ENCODE measurements at places on chromosomes 3 and 15.
A peak's percentile ranks its signal among the peaks of the same experiment; 100 is the strongest.

- DNase-seq, result no peak
Measured at GRCh38 chr3:105580296-105580965, 213.7 kb downstream of the ALCAM start.

DNA sequence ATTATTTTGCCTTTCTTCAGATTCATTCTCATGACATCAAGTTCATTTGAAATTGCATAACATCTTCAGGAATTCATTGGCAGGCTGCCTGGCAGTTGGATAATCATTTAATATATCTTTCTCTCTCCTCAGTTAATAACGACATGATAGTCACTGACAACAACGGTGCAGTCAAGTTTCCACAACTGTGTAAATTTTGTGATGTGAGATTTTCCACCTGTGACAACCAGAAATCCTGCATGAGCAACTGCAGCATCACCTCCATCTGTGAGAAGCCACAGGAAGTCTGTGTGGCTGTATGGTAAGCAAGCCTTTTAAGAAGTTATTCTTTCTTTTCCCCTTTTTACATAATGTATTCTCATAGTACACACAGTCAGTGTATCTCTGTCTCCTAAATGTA lies 38.2 kb downstream of the TGFBR2 start:
- DNase-seq, result peak; percentile 36

- no peak for DNase-seq
Measured at GRCh38 chr3:184426691-184427141, 46.9 kb downstream of the CHRD start.

DNA sequence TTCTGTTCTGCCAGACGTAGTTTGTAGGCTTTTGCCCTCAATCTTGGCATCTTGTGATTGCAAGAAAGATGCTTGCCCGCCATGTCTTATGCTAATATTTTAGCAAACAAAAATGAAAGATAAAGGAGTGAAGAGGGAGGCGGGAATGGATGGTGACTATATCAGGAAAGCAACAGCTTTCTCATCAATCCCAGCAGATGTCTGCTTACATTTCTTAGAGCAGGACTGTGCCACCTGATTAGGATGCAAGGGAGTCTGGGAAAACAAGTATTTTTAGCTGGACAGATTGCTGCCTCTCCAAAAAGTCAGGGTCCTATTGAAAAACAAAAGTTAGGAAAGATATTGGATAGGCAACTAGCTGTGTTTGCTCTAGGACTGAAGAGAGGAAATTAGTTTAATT lies 34.6 kb upstream of the DPH6 start:
- no peak for DNase-seq

GRCh38 chr15:57647071-57647790 lies 55.5 kb downstream of the MYZAP start:
- no peak for DNase-seq

DNA sequence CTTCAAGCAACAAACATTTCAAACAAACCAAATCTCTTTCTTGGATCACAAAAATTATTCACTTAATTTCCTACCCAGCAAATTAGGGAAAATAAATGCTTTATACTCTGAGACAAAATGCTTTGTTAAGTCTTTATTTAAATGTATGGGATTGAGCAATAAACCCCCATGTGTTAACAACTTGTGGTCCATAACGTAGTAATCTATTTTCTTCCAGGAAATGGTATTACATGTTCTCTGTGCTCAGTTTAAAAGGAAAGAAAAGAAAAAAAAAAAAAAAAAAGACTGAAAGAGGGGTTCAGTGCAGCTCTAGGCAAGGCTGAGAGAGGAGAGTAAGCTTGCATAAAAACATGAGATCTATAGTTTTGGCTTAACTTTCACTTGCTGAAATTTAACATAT lies 102.3 kb downstream of the PIK3CB start:
- DNase-seq, result no peak

GRCh38 chr3:143604402-143605185 lies 243.7 kb downstream of the SLC9A9 start:
- DNase-seq, result no peak

DNA sequence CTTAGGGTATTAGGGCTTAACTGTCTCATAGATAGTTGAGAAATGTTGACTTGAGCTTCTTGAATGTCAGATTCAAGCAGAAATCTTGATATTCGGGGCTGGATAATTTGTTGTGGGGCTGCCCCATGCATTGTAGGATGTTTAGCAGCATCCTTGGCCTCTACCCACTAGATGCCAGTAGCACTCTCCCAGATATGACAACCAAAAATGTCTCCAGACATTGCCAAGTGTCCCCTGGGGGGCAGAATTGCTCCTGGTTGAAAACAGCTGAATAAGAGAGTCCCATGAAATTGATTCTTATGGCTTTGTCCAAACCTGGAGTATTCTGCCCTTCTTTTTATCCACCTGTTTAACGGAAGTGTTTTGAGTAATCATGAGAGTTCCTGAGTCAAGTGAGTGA lies 15.9 kb upstream of the LCMT2 start:
- no peak for DNase-seq

- DNase-seq, result no peak
Measured at GRCh38 chr15:91243826-91244225, 143.8 kb downstream of the SV2B start.

- DNase-seq, result no peak
Measured at GRCh38 chr3:173055228-173055933, 85.7 kb downstream of the SPATA16 start.

All from AG04450 (cell line).